Mammary epithelial cell (primary cell): ENCODE measurements at places on chromosomes 1 and 21.

DNA sequence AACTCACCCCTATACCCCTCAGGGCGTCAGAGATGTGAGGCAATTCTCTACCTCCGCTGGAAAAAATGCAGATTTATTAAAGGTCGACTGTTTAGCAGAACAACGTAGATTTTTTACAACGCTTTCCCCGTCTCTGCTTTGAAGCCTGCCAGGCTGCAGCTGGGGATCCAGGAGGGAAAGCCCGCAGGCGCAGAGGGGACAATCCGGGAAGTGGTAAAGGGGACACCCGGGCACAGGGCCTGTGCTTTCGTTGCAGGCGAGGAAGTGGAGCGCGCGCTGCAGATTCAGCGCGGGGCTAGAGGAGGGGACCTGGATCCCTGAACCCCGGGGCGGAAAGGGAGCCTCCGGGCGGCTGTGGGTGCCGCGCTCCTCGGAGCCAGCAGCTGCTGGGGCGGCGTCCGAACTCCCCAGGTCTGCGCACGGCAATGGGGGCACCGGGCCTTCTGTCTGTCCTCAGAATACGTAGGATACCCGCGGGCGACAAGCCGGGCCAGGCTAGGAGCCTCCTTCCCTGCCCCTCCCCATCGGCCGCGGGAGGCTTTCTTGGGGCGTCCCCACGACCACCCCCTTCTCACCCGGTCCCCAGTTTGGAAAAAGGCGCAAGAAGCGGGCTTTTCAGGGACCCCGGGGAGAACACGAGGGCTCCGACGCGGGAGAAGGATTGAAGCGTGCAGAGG lies 5.5 kb downstream of the SIM2 start:
- DNase-seq = no peak

DNA sequence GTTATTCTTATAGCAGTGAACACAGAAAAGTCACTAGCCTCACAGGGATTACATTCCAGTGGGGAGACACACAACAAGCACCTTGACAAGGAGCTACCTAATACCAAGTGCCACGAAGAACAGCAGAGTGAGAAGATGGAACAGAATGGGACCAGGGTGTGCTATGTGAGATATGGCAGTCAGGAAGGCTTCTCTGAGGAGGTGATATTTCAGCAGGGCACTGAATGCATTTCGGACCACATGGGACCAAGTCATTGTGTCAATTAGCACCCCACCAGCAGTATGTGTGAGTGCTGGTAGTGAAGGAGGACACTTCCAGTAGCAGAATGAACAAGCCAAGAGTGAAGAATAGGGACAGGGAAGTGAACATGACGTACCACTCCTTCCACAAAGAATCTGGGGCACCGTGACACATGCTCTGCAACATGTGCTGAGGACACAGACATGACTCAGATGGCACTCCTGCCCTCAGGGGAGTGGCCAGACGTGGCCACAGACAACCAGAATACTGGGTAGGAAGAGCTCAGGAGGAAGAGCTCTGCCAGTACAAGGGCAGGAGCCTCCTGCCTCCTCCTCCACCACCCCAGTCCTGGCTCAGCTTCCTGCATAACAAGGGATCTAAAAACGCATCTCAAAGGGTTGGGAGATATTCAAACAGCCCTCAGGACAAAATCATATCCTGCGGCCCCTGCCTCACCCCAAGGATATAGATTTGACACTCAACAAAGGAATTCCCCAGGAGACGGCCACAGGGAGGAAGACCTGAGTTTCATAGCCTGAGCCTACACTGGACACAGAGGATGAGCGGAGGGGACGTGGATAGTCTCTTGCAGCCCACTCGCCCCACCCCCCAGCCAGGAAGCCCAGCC lies 102.5 kb downstream of the TRABD2B start:
- DNase-seq = peak; percentile 90

- DNase-seq = no peak
Observed at GRCh38 chr1:236200925-236201324, 58.6 kb downstream of the GPR137B start.

- DNase-seq = no peak
Observed at GRCh38 chr1:200040481-200041138, 13.1 kb downstream of the NR5A2 start.

GRCh38 chr1:244614879-244615278 lies 38.0 kb upstream of the DESI2 start:
- no peak for DNase-seq
